Myocyte (in vitro differentiated cells): ENCODE measurements at places on chromosomes 7 and 10.
A peak's percentile ranks its signal among the peaks of the same experiment; 100 is the strongest.

GRCh38 chr10:788796-789748, 99.6 kb upstream of the DIP2C start:
- DNase-seq, result peak; percentile 87

GRCh38 chr10:113089551-113089950, 139.5 kb downstream of the TCF7L2 start:
- DNase-seq, result no peak

DNA sequence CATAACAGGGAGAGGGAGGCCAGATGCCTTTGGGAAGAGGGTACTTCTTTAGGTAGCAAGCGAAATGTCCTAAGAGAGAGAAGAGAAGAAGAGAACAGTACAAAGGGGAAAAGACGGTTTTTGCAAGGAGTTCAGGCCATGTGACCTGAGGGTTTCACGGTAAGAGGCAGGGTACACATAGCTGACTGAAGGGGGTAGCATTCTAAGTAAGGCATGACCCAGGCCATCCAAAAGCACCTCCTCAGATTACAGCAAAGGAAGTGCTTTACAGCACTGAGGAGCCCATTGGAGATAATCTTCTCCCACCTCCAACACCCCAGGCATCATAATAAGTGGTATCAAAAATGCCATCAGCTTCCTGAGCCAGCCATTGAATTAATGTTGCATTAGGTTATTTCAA, 258.2 kb upstream of the NPY start:
- DNase-seq, result no peak

DNA sequence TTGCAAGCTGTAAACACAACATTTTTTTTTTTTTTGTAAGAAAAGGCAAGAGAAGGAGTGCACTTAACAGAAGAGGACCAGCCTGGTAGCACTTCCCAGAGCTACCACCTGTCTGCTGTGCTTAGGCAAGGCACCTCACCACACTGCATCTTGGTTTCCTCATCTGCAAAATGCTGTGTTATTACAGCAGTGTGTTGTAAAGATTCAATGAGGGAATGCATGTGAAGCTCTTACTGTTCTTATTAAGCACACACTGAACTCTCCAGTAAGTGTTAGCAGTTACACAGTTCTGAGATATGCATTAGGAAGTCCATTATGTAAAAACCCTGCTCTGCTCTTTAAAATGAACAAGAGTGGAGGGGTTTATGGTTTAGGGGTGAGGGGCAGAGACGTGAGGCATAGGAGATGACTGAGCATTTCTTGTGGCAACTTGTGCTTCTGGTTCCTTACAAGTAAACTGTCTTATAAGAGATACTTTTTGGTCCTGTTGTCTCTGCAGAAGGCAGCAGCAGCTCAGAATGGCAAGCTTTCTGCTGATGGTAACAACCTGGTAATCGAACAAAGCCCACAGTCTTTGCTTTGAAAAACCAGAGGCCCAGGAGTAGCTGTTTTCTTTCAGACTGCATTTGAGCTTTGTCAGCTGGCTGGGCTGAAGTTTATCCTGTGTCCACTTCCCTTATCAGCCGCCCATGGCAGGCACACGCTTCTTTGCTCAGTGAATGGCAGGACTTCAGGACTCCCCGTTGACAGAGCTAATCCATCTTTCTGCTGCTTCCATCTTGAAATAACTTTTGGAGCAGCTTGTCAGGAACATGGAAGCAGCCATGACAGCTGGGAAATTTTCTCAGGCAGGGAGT, 98.8 kb upstream of the BMPER start:
- DNase-seq, result no peak

DNA sequence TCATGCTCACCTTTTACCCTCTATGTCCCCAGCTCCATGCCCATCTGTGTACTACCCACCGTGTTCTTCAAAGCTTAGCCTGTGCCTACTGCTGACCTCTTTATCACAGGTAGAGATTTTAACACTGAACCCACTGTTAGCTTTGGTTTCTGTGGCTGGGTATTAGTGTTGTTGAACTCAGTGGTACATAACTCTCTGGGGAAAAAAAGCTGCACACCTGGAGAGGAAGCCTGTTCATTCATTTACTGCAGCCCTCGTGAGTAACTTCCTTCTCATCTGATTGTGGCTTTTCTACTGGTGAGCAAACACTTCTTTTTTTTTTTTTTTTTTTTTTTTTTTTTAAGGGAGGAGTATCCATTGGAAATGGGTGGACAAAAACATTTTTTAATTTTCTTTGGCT, 326.3 kb downstream of the CCSER2 start:
- DNase-seq, result no peak

- DNase-seq, result peak; percentile 69
Measured at GRCh38 chr10:11670381-11670780, 58.9 kb upstream of the USP6NL start.

- no peak for DNase-seq
Measured at GRCh38 chr10:24851629-24852028, 100.8 kb downstream of the PRTFDC1 start.

DNA sequence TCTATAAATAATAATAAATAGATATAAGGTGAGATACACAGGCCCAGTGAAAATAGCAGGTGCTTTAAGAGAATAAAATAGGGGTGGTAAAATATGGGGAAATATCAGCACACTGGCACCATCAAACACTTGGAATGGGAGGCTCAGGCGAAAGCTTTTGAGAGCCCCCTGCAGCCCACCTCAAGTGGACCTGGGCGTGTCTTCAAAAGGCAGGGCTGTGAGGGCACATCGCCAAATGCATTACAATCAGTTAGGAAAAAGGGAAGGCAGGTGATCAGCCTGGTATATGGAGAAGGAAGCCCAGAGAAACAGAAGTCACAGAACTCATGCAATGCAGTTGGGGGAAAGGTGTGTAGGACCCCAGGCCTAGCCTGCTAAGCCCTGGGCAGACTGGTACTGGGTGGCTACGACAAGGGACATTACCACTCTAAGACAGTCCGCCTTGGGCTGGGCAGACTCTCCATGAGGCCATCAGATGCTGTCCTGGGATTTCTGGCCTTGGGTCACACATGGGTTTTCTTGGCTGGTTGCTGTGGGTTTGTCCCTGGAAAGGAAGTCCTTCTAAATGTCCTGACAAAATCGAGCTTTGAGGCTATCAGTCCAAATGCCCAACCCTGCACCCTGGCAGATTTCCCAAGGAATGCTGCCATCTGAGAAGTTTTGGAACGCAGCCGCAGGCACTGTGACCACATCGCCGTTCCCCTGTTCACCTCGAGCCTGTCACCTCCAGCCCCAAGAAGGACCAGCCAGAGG, 330.6 kb downstream of the GRID1 start:
- no peak for DNase-seq

- peak; percentile 99 for DNase-seq
Measured at GRCh38 chr7:24971333-24972165, 8.4 kb downstream of the OSBPL3 start.

GRCh38 chr10:104123397-104123796, 1.4 kb downstream of the SFR1 start:
- peak; percentile 24 for DNase-seq

- DNase-seq, result no peak
Measured at GRCh38 chr10:30834153-30834552, 197.5 kb downstream of the ZNF438 start.

- no peak for DNase-seq
Measured at GRCh38 chr10:10489076-10489475, 528.6 kb upstream of the CELF2 start.

DNA sequence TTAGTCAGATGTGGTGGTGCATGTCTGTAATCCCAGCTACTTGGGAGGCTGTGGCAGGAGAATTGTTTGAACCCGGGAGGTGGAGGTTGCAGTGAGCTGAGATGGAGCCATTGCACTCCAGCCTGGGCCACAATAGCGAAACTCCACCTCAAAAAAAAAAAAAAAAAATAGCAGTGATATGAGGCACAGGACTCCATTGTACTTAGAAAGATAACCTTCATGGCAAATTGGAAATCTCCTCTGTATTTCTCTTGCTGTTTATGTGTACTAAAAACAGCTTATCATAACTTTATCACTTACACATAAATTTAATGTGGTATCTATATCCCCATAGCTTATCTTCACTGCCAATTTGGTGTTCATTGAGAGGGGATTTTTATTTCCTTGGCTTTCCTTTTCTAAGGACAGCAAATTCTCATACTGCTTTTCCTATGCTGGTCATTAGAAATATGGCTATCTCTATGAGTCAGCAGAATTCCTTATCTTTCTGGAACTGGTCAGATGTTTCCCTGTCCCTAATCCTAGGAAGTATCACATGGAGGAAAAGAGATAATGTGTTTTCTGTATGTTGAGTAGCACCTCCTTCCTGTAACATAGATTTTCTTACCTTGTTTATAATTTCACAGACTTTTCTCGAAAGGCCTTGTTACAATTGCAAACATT, 40.6 kb upstream of the ZEB1 start:
- no peak for DNase-seq

DNA sequence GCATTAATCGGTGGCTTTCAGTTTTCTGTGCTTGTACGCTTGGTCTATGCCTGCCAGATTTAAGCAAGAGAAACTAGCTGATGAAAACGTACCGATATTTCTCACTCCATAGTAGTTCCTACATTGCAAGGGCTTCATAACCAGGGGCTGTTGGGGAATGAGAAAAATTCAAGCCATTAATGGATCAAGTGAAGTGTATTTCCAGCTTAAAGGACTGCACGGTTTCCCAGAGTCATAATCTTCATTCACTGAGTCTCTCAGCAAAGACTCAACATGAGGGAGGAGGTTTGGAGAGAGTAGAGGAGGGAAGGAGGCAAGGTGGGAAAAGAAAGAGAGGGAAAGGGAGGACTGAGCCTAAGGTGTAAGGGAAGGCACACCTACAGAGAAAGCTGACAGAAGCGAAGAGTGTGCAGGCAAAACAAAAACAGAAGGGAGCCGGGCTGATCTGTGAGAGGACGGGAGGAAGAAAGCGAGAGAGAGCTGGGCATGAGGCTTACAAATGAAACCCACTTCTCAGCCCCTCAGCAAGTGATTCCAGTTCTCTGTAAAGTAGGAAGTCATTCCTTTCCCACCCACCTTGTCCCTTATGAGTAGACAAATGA, 625 bp downstream of the GIMAP2 start:
- peak; percentile 15 for DNase-seq

GRCh38 chr10:118496525-118496924, 98.9 kb downstream of the PRLHR start:
- no peak for DNase-seq

DNA sequence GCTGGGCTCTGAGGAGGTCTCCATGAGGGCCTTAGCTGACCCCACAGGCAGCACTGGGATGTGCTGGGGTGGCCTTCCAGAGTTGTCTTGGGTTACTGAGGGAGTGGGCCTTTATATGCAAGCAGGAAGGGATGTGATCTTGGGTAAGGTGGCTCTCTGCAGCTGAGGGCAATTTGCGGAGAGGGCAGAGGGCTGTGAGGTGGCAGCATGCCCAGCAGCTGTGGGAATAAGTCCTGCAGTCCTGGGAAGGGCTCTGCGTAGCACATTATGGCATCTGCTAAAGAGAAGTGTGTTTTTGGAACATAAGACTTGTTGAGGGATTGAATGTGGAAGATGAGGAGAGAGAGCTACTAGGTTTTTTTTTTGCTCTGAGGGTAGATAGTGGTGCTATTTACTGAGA, 99.6 kb upstream of the KMT2E start:
- peak; percentile 87 for DNase-seq

- no peak for DNase-seq
Measured at GRCh38 chr7:147861058-147861716, 729.4 kb upstream of the C7orf33 start.

DNA sequence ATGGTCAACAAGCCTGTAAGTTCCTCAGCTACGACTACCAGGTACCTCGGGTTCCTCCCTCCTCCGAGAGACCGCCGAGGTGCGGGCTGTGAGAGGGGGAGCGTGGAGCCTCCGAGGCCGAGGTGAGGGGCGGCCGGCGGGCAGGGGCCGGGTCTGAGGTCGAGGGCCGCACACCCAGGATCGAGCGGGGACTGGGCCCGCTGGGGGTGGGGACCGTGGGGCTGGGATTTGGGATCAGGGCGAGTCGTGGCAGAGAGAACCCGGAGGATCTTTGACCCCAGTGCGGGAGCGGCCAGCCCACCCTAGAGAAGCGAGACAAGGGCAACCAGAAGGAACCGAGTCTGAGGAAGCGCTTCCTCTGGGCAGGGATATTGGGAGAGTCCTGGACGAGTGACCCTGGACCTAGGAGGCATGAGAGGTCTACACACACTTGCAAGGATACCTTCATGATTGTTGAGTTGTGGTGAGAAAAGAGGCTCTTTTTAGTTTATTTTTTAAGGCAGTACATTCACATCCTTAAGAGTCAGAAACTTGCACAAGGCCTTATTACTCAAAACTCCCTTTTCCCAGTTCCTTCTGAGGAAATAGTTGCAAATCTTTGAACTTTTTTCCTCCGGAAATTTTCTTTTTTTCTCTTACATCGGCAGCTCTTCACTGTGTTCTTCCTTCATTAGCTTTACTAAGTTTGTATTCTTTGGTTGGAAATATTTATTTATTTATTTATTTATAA, 395 bp downstream of the ZNF487 start:
- no peak for DNase-seq

DNA sequence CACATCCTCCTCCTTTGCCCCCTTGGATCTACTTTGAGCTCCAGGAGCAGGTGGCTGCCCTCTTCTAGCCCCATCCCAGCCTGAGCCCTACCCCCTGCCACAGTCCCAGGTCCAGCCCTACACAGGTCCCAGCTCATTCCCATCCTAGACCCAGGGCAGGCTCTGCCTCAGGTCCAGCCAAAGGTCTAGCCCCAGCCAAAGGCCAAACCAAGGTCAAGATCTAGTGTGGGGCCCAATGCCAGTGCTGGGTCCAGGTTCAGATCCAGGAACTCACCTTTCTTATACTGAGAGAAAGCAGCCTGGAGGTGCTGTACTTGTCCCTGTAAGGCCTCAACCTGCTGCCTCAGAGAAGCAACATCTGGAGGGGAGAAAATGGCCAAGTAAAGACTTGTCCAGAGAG, 8.5 kb downstream of the SFTPD start:
- DNase-seq, result no peak

- DNase-seq, result peak; percentile 59
Measured at GRCh38 chr7:143882604-143883078, 19.3 kb downstream of the TCAF1 start.

GRCh38 chr7:75879771-75880184, 944 bp downstream of the RHBDD2 start:
- DNase-seq, result no peak

- no peak for DNase-seq
Measured at GRCh38 chr7:13802651-13803050, 186.8 kb downstream of the ETV1 start.

GRCh38 chr10:43249962-43250614, 16.8 kb downstream of the RASGEF1A start:
- no peak for DNase-seq

GRCh38 chr7:110573862-110574528, 516.9 kb upstream of the LRRN3 start:
- DNase-seq, result peak; percentile 5

DNA sequence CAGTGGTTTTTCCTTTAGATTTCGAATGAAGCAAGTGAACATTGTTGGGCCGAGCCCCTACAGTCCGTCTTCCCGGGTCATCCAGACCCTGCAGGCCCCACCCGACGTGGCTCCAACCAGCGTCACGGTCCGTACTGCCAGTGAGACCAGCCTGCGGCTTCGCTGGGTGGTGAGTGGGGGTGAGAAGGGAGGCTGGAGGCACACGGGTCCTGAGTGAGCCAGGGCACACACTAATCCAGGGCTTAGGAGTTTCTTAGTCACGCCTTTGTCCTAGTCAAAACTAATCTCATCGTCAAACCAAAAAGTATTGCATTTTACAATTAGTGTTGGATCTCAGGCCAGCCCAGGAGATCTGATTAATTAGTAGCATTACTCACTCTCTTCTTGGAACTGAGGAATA, 568.8 kb upstream of the FOXK1 start:
- DNase-seq, result no peak
